ENCODE measurements at places on chromosomes 11 and 22.

DNA sequence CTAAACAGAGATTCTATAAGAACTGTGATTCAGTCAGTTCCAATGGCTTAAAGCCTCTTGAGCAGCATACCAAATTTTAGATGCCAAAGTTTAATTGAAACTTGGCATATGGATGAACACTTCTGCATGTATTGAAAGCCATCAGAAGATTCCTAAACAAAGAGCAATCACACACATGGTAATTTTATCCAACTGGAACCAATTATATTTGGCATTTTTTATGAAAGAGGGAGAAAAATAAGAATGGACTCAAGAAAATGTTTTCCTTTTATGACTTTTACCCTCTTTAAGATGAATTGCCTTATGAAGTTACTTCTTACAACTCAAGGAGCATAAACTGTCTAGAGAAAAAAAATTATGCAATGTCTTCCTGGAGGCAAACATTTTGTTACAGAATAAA, 7.4 kb downstream of the TRPC6 start:
- DNase-seq: no peak

DNA sequence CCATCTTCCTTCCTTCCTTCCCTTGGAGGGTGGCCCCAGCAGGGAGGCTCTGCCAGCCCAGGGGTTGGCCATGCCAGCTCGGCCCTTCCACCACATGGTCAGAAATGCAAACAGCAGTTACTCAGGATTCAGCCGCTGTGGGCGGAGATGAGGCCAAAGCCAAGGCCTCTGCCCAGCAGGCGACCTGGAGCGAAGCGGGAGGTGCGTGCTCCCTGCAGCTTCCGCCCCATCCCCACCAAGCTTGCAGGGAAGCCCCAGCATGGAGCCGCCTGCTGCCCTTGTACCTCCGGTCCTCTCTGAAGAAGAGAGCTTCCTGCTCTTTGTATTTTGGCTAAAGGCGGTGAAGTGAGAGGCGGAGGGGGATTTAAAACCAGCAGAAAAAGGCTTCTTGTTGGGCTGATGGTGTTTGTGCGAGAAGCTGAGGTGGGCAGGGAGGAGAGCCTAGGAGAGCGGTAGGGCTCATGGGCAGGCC, 50.4 kb downstream of the ANO1 start:
- no peak for DNase-seq

GRCh38 chr11:133227632-133228111, 304.6 kb downstream of the OPCML start:
- no peak for DNase-seq

DNA sequence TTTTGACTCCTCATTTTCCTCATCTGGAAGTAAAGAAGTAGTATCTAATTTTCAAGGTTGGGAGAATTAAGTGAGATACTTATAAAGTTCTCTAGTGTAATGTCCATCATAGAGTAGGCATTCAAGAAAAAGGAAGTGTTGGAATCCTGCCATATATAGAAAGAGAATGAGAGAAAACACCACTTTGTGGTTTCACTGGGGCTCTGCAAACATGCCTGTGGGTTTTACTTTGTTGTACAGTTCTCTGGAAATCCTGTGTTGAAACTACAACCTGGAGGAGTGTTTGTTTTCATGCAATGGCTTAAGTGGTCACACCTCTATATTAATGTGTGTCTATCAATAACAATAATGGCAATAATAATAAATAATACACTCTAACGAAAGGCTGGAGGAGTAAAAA, 741.7 kb downstream of the NELL1 start:
- DNase-seq: no peak

- DNase-seq: no peak
These were observed 186.7 kb downstream of the LUZP2 start for GRCh38 chr11:24683583-24683982.

Measured in activated naive CD4-positive, alpha-beta T cell treated with anti-CD3 and anti-CD28 coated beads for 36 hours (primary cell).